Activated T-helper 1 cell treated with Interleukin-2 at 50 U/mL for 16 hours (primary cell): ENCODE measurements at places on chromosomes 1 and 21.

GRCh38 chr1:71462247-71462646 lies 381.4 kb upstream of the ZRANB2 start:
- DNase-seq, result no peak

DNA sequence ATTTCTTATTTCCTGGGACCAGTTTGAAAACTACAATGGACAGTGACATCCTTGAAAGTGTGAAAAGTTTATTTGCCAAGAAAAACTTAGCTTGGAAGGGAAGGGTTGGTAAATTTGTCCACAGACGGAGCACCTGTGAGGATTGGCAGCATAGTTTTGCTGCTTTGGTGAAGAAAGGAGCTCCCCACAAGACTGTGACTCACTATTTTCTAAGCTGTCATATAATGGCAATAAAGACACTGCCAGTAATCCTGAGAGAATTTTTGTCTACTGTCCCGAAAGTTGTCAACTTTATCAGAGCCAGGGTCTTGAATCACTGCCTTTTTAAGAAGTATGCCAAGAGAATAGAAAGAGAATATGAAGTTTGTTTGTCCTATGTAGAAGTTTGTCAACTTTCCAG lies 230.8 kb downstream of the NEGR1 start:
- no peak for DNase-seq

GRCh38 chr1:101482306-101482705 lies 245.5 kb downstream of the S1PR1 start:
- no peak for DNase-seq

DNA sequence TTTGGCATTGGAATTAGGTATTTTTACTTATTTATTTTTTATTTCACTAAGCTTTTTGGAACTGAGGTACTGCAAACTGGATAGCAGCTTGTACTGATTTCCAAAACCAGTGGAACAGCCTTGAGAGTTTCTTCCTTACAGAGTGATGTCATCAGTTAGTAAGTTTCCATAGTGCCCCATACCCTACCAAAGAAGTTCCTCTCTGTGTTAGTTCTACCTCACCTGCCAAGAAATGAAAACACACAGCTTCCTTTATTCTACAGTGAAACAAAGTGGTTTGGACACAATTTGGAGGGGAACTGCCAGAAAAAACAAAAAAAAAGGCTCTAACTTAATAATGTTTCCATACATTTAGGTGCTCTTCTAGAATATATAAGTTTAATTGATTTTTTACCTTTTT lies 430.9 kb upstream of the ADGRL2 start:
- DNase-seq, result no peak

- DNase-seq, result no peak
These were observed 1.2 kb upstream of the KRTAP23-1 start for GRCh38 chr21:30349572-30349971.

GRCh38 chr21:39650306-39650705 lies 37.6 kb downstream of the B3GALT5 start:
- DNase-seq, result no peak

DNA sequence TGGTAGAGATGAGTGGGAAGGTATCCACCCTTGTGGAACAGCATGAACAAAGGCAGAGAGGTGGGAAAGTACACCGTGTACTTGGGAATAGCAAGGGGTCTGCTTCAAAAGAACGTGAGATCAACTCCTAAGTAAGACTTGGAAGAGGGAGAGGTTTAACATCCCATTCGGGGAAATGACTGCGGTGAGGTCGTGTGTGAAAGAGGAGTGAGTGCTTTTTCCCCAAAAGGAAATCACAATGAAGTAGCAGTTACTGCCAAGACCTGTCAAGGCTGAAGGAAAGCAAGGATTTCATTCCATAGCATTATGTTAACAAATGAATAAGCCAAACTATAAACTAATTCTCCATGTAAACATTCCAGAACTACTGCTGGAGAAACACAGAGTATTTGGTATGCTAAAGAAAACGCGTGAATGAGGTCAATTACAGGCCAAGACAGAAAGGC lies 20.0 kb upstream of the SYDE2 start:
- DNase-seq, result no peak
